ENCODE measurements at places on chromosomes 4 and X. TPM values are rescaled to one million over a fixed set of nuclear protein-coding genes. Genes with fewer than 3 reads are reported as not detected.

ANK2 gene
- 35.1 TPM for total RNA-seq

GABRE gene
- 7.6 TPM for total RNA-seq

F11 gene
- total RNA-seq = not detected

SLC7A11 gene
- total RNA-seq = 5.4 TPM

TRAPPC11 gene
- total RNA-seq = 21.6 TPM

PALLD gene
- 13.7 TPM for total RNA-seq

ARHGEF6 gene
- 5.9 TPM for total RNA-seq

GRCh38 chrX:37887347-37887746 lies 40.0 kb upstream of the DYNLT3 start:
- no peak for DNase-seq

DNA sequence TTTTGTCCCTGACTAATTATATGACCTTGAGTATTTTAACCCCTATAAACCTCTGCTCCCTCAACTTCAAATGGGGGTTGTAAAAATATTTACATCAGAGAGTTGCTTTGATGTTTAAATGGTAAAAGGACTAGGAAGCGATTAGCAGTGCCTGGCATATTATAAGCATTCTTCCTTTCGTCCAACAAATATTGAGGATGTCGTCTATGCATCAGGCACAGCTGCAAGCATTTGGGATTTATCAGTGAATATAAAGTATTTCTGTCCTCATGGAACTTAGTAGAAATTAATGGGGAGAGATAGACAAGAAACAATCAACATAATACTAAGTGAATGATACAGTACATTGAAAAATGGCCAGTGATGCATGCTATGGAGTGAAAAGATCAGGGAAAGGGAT lies 115.5 kb upstream of the EDNRA start:
- DNase-seq = no peak

DNA sequence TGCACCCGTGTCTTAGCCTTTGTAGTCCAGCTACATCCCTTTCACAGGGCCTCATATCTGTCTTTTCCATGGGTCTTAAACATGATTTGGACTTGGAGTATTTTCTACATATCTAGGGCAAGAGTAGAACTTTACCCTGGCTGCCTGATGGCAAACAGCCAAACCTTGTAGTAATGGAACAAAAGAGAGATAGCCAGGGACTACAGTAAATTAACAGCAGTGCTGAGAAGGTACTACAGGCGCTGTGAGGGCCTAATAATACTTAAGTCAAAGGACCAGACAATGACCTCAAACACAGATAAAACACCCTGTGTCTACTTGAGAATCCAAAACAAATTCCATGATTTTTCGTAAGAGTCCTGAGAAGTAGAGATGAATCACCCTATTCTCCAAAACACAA lies 111.0 kb upstream of the WDR17 start:
- DNase-seq = no peak

DNA sequence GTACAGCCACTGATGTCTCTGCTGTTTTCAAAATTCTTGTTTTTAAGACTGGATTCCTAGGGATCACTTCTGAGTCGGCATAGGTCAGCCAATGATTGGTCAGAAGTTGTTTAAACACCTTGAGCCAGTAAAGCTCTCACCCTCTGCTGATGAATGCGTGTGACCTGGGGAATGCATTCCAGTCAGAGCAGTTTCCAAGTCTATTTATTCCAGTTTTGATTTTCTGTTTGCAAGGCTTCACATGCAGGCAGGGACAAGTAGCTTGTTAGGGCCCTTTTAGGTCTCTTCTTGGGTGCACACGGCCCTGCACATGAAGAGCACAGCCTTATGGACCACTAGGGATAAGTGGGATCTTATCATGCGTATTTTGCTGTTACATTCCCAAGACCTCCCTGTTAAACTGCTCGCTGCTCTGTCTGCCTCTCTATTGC lies 47.0 kb downstream of the KLHL15 start:
- no peak for DNase-seq

GRCh38 chrX:46929439-46930261 lies 17.4 kb downstream of the JADE3 start:
- peak; percentile 47 for DNase-seq

GRCh38 chr4:169017971-169018370 lies 7.9 kb upstream of the CBR4 start:
- no peak for DNase-seq

DNA sequence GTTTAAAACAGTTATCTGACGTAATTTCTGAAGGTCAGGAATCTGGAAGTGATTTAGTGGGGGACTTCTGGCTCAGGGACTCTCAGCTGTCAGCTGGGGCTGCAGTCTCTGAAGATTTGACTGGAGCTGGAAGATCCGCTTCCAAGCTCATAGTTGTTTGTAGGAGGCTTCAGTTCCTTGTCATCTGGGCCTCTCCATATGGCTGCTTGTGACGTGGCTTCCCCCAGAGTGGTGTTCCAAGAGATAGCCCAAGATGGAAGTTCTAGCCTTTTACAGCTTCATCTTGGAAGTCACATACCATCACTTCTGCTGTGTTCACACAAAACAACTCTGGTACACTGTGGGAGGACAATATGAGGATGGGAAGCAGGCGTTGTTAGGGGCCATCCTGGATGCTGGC lies 2.1 kb downstream of the MPC1L start:
- no peak for DNase-seq

DNA sequence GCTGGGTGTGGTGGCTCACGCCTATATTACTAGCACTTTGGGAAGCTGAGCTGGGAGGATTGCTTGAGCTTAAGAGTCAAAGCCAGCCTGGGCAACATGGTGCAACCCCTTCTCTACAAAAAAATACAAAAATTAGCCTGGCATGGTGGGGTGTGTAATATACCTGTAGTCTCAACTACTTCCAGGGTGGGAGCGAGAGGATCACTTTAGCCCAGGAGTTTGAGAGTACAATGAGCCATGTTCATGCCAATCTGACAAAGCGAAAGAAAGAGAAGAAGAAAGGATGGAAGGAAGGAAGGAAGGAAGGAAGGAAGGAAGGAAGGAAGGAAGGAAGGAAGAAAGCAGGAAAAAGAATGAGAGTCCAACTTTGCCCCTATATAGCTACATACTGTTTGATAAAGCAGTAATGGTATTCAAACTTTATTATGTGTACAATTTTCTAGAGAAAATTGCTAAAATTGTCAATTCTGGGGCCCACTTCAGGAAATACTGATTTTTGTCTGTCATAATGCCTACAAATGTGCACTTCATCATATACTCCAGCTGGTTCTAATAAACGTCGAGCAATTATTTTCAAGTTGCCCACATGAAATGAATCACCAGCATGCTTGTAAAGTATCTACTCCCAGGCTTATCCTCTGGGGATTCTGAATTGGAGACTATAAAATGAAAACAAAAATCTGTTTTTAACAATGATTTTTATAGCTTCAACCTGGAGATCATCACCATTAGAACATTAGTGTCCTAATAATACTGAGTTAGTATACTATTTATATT lies 132.3 kb downstream of the NDST4 start:
- no peak for DNase-seq

DNA sequence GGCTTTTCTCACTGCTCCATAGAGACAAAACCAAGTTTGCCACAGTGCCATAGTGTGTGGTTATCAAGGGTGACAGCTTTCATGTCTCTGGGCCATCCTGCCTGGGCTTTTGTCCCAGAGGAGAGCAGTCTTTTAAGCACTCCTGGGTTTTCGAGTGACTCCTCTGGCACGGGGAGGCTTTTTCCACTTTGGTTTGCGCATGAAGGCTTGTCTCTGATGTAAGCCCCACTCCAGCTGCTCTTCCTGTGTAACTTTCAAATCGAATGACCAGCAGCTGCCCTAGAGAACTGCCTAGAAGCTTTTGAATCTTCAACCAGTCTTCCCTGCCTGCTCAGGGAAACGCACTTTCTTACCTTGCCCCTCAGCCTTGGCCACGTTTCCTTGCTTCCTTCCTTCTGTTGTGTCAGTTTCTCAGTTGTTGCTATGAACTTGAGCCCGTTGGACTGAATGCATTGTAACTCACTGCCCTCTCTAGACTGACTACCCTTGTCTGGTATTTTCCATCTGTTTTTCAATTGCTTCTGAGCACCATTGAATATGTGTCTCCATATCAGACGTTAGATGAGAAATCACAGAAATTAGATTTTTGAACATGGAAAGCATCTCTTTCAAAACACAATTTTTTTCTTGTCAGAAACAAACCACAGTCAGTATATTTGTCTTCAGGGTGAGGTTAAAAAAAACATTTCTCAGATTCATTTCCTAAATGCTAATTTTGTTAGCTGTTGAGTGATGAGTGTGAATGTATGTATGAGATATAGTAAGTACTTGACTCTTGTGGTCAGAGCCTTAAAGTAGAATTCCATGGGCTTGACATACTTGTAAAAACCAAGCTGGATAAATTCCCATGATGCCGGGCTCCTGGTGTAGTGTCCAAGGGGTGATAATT lies 45.3 kb downstream of the SLC9A6 start:
- DNase-seq = peak; percentile 88

- DNase-seq = no peak
Observed at GRCh38 chrX:110863883-110864282, 68.3 kb upstream of the CHRDL1 start.

DNA sequence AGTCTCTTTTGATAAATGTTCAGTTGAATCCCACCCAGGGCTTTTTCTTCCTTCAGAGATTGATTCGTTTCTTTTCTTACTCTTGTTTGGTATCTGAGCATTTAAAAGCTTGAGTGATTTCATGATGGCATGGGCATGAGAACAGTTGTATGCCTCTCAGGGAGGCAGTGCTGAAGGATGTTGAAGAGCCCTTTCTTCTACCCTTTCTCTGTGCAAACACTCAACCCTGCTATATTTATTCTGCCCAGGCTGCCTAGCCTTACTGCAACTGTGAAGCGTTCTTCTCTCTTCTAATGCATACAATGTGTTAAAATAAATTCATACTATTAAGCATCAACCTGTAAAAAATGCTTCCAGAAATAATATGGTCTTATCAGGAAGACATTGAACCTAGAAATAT lies 367.6 kb upstream of the LCORL start:
- no peak for DNase-seq

GRCh38 chrX:39445336-39445735 lies 644.1 kb downstream of the MID1IP1 start:
- DNase-seq = peak; percentile 8

DNA sequence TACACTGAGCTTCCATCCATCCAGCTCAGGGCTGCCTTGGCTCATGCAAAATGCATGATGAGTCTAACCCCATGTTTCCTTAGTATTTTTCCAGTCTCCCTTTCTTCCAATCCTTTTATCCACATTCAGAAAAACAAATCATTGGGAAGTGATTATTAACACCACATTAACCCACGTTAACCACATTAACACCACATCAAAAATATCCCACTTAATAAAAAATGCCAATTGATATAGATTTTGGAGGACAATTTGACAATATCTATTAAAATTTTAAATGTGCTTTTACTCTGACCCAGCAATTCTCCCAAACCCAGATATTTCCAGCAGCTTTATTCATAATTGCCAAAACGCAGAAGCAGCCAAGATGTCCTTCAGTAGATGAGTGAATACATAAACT lies 75.6 kb upstream of the SRD5A3 start:
- no peak for DNase-seq

- DNase-seq = peak; percentile 71
Observed at GRCh38 chrX:65690057-65690855, 22.8 kb downstream of the MSN start.

GRCh38 chr4:53016099-53016820 lies 154.1 kb downstream of the RASL11B start:
- DNase-seq = no peak

- no peak for DNase-seq
Observed at GRCh38 chrX:37995428-37995827, 10.9 kb upstream of the SYTL5 start.

All from lung microvascular endothelial cell (primary cell).